Central memory CD4-positive, alpha-beta T cell (primary cell): ENCODE measurements at places on chromosomes 7 and 10.

- DNase-seq, result no peak
Observed at GRCh38 chr10:70250961-70251680, 17.9 kb upstream of the PPA1 start.

- DNase-seq, result no peak
Observed at GRCh38 chr10:111344804-111345203, 268.0 kb downstream of the ADRA2A start.

- no peak for DNase-seq
Observed at GRCh38 chr7:36686499-36686898, 37.8 kb downstream of the AOAH start.

DNA sequence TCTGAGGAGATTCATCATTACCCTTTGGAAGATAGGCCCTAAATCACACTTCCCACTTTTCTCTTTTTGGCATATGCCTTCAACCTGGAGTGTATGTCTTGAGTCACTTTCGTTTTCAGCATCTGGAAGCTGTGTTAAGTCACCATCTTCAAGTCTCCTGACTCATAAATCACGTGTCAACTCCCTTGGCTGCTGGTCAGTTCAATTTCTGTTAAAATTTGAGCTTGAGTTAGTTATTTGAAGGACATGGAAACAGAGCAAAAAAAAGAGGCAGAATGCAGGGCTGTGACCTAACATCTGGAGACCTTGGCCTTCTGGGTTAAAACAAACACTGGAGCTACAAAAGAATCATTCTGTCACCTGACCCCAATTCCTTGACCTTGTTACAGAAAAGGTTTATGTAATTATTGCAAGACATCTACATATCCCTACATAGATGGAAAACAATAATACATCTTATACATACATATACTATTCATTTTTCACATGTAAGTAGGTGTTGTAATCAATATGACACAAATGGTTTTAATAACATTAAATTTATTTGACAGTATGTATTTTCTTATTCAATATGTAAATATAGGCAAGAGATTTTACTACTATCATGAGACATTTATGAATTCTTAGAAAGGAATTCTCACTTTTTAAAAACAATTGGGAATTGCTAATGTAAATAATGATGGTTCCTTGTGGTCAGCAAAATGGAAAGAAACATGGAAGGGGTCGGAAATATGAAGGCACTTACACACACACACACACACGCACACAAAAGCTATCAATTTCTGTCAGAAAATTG lies 169.7 kb upstream of the PHYHIPL start:
- DNase-seq, result no peak

DNA sequence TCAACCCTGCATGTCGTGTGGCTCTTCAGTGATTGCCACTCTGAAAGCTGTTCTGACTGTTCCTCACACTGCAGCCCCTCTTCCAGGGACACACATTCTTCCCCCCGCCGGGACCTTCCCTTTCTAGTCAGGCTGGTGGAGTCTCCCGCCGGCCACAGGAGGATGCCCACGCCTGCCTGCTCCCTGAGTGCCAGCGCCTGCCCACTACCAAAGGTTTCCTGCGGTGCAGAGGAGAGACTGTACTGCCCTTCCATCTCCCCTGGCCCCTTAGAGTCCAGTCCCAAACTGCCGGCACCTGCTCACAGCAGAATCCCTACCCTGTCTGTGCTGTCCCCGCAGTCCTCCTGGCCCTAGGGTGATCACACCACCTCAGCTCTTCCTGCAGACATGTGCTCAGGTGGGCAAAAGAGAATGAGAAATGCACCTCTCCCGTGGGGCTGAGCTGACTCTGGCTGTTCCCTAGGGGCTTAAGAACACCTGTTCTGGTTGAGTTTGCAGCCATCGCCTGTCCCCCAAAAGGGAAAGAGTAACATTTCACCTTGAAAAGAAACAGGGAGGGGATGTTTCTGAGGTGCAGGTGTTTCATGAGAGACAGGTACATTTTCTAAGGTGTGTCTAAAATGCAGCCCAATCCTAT lies 1.4 kb downstream of the PODXL start:
- no peak for DNase-seq

DNA sequence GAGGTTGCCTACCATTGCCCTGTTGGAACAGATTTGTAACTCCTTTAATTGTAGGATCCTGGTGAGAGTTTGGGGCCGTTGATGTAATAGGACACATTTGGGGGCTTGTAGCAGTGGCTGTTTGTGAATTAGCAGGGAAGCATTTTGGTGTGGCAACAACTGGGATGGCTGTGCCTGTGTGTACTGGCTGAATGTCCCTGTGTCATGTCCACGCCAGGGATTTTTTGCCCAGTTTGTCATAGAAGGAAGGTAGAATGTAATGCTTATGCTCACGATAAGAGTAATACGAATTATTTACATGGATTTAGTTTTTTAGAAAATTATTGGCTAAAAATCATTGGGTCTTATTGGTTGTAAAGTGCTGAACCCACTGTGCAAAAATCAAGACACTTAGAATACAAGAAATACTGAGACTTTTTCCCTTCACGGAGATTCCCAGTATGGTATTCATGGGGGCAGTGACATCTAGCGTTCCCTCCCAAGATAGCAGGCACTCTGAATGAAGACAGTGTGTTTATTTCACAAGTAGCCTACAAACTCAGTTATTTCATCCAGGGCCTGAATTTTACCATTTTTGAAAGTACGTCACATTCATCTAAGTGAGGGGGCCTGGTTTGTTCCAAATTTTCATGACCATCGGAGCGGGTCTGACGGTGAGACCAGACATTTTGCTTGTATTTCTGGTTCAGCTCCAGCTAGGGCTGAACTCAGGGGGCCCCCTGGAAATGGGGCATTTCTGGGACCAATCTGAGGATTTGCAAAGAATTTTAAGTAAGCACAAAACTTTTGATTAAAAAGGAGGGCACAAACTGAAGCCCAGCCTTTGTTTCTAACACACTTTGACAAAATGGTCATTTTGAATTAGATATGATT lies 74.7 kb downstream of the CACNB2 start:
- DNase-seq, result no peak

DNA sequence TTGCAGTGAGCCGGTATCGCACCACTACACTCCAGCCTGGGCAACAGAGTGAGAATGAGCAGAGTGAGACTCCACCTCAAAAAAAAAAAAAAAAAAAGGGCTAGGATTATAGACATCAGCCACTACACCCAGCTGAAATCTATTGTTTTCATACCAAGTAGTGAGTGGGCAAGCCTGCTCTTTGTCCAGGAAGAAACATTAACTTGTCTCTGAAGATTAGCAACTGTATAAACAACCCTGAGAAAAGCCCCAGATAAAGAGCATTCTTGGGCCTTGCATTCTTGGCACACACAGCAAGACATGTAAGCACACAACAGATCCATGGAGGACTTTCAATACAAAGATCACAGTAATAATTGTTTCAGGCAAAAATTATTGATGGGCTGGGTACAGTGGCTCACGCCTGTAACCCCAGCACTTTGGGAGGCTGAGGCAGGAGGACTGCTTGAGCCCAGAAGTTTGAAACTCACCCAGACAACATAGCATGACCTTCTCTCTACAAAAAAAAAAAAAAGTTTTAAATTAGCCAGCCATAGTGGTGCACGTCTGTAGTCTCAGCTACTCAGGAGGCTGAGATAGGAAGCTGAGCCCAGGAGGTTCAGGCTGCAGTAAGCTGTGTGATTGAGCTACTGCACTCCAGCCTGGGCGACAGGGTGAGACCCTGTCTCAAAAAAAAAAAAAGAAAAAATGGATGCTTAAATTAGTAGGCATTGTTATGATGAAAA lies 4.4 kb downstream of the PSPH start:
- DNase-seq, result no peak

- no peak for DNase-seq
Observed at GRCh38 chr7:100008525-100008924, 6.9 kb upstream of the ZKSCAN1 start.

- no peak for DNase-seq
Observed at GRCh38 chr7:128855559-128855958, 7.1 kb upstream of the ATP6V1F start.

- DNase-seq, result no peak
Observed at GRCh38 chr7:156240532-156240931, 400.0 kb upstream of the RNF32 start.

- DNase-seq, result peak; percentile 27
Observed at GRCh38 chr10:132306864-132307751, 642 bp downstream of the STK32C start.

DNA sequence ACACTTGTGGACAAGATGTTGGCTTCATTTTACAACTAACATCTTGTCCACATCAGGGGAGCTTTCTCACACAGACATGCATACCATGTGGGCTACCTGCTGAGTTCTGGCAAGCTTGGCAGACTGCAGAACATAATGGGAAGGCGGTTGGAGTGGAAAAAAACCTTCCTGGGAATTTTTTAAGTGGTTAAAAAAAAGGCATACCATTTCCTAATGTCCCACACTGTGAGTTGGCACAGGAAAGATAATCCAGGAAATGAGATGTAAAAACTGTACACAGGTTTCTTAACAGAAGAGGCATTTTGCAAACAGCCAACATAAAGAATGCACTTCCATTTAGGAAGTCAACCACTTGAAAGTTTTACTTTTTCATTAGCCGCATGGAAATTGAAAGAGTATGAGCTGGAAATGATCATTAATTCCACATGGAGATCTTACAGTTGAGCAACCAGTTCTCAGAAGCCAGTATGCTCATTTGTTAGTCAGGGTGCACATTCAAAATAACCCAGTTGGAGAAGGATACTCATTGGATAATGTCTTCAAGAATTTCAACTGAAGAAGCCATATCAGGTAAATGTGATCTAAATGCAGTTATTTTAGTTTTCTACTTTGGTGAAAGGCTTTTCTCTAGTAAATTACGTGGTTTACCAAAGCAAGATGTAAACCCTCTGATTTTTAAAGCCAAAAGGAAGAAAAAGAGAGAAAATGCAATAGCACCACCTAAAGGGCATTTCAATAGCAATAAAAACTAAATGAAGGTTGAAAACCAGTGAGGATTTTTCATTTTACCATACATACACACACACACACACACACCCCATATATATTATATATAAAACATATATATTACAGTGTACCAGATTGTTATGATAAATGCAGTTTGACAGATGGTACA lies 194.0 kb downstream of the TAX1BP1 start:
- DNase-seq, result no peak

- no peak for DNase-seq
Observed at GRCh38 chr10:3787016-3787400, 2.0 kb upstream of the KLF6 start.

DNA sequence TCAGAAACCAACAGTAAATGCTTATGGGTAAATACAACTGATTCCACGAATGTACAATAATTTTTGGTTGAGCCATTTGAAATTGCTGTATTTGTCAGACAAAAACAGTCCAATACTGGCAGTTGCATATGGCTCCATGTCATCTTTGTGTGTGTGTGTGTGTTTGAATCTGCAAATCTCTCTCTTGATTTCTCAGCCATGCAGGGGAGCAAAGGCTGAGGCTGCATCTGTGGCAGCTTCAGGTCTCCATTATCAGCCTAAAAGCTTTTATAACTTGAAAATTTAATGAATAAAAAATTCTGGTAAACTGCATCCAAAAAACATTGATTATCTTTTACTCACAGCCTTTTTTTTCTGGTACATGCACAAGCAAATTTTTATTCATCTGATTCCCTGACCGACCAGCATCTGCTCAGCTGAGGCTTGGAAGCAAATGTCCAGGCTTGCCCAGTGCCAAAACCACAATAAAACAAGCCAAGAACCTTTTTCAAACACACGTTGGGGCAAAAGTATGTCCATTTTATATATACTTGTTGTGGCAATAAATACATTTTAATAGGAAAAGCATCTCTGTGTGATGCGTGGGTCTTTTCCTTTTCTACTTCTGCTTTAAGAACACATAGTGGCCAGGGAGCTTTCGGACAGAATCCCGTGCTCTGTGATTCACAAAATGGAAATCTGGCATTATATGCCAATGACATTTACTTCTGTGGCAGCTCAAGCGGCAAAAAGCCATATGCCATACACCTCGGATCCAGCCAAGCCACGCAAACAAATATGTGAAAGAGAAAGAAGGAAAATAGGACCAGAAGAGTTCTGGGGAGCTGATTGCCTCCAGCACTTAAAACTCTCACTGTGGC lies 275.6 kb upstream of the AOAH start:
- no peak for DNase-seq

DNA sequence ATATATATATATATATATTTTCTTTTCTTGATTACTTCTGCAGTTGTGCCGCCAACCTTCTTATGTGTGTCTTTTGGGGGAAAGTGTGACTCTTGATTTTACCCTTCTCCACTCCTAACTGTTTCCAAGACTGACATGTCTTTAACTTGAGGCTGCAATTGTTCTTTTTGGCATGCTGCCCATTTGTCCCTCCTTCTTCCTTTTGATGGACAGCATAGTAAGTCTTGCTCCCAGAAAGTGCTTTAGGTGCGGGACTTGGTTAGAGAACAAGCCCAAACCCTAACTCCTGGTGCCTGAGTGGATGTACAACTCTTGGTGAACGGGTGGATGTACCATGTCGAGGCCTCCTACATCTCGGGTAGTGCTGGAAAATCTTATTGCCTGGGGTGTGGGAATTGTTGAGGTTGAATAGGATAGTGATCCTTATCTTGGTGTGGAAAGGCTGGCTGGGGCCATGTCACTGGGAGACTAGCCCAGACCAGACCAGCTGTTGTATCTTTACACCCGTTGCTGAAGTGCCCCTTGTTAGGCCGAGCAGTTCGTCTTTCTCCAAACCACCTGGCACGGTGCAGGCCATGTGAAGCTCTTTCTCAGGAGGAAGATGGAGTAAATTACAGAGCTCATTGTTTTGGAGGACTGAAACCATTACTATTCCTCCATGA lies 16.3 kb downstream of the TCF7L2 start:
- no peak for DNase-seq

DNA sequence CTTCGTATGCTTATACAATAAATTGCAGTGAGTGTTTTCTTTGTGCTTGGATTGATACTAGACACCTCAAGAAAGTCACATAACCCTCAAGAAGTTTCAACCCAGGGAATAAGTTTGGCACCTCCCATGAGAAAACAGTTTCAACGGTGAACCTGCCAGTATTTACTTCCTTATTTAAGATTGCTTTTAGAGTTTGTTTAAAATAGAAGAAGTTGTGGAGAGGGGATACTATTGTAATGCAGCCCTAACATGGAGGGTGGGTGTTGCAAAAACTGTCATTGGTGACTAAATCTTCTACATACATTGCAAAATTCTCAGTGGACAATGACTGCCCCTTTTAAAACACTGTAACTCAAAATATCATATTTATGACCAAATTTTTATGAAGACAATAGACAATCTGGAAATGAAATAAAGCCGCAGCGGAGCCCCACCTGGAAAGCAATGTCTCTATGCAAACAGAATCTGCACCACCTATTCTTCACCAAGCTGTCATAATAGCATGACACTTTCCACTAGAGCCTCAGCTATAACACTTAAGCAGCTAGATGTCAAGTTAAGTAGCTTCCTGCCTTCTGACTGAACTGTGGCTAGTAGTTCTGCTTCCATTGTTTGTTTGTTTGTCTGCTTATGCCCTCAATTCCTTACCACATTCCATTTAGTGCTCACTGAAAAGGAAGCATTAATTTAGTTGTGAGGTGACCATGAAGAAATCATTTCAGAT lies 98.2 kb downstream of the MDFIC start:
- DNase-seq, result no peak
